Subcutaneous adipose tissue (tissue), 4 donors: ENCODE measurements at places on chromosomes 16 and 17. TPM values are rescaled to one million over a fixed set of nuclear protein-coding genes. Genes with fewer than 3 reads are reported as not detected.

AIPL1 gene
- total RNA-seq = not detected

TMEM107 gene
- 14.3 TPM for total RNA-seq

NAGLU gene
- 123 TPM for total RNA-seq

HLF gene
- 23.4 TPM for total RNA-seq

PPL gene
- total RNA-seq = 67.5 TPM

TEKT1 gene
- not detected for total RNA-seq

SMIM5 gene
- 0.66 TPM for total RNA-seq

TERF2IP gene
- 49.1 TPM for total RNA-seq

CTF1 gene
- 2.9 TPM for total RNA-seq

SGCA gene
- total RNA-seq = not detected

IL17C gene
- not detected for total RNA-seq

ARHGAP23 gene
- total RNA-seq = 11.9 TPM

TBC1D26 gene
- not detected for total RNA-seq

CACNG5 gene
- not detected for total RNA-seq

ATP6V0A1 gene
- total RNA-seq = 55.3 TPM

C17orf78 gene
- not detected for total RNA-seq
